Activated CD8-positive, alpha-beta memory T cell treated with anti-CD3 and anti-CD28 coated beads for 24 hours (primary cell): ENCODE measurements at places on chromosomes 1 and 21.

- DNase-seq = no peak
Measured at GRCh38 chr1:155196103-155196892, 11.4 kb downstream of the THBS3 start.

- DNase-seq = no peak
Measured at GRCh38 chr1:156055281-156056048, 883 bp downstream of the LAMTOR2 start.

- DNase-seq = peak; percentile 53
Measured at GRCh38 chr21:46080171-46081021, 17.5 kb upstream of the COL6A2 start.

GRCh38 chr21:42404539-42404938 is 837 bp downstream of the UBASH3A start:
- DNase-seq = peak; percentile 82

DNA sequence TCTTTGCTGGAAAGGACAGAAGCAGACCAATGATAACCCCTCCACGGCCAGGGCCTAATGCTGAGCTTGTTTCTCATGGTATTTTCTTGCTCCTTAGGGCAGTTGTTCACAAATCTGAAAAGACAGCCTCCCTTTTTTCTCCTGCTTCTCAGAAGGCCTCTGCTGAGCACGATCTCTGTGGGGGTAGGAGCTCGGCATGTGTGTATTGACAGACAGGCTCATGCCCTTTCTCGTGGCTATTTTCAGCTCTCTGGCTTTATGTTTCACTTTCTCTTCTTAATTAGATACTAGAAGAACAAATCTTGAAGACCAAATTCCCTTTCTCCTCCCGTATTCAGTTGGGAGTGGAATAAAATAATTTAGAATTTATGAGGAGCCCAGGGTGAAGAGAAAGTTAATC is 768 bp upstream of the RIIAD1 start:
- DNase-seq = no peak

DNA sequence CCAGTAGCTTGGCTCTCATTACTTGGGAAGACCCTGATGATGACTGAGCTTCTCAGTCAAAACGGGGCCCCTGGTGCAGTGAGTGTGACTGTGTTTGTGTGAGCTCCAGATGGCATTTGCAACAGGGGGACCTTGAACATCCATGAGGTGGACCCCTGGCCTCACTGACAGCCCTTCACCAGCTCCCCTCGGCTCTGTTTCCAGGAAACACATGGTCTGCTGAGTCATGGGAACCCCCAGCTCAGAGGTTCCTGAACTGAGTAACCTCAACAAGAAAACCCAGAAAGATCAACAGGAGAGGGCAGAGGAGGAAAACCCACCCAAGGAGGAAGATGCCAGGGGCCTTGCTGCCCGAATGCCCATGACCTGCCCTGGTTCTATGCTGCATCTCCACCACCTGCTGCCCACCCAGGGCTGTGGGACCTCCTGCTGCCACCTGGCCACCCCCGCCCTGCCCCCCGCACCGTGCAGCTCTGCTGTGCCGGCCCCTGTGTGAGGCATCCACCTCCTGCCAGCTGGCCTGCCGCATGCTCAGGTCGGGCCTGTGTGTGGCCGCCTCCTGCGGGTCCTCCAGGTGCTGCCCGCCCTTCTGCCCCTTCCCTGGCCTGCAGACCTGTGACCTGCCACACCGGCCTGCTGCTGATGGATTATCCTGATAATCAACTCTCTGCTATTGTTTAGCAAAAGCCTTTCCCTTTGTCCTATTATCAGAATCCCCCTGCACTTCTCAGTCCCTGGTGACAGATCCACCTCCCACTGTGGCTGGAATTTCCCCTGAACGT is 4.2 kb upstream of the KRTAP12-1 start:
- DNase-seq = peak; percentile 48

DNA sequence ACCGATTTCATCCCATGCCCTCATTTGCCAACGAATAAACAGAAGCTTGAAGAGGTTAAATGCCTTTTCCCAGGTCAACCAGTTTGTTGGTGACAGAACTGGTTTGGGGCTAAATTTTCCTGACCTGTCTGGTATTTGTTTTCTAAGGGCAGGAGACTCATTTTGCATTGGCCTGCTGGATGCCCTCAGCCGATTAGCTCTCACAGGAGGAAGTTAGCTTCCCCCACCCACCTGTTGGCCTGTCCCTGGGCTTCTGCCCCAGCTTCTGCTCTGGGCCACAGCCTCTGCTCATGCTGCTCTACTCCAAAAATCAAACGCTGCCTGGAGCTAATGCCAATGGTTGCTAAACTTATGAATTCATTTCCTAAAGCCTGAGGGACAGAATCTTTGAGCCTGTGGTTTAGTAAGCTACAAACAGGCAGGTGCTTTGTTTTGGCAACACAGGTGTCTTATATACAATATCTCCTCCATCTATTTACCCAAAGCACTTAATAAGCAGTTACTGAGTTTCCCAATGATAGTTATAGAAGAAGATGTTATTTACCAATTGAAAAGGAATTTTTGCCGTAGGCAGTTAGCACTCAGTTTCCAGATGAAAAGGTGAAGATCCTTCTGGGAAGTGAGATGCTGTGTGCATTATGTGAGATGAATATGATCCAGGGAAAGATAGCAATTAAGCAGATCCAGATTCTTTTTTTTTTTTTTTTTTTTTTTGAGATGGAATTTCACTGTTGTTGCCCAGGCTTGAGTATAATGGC is 82.3 kb downstream of the TM2D1 start:
- DNase-seq = no peak

DNA sequence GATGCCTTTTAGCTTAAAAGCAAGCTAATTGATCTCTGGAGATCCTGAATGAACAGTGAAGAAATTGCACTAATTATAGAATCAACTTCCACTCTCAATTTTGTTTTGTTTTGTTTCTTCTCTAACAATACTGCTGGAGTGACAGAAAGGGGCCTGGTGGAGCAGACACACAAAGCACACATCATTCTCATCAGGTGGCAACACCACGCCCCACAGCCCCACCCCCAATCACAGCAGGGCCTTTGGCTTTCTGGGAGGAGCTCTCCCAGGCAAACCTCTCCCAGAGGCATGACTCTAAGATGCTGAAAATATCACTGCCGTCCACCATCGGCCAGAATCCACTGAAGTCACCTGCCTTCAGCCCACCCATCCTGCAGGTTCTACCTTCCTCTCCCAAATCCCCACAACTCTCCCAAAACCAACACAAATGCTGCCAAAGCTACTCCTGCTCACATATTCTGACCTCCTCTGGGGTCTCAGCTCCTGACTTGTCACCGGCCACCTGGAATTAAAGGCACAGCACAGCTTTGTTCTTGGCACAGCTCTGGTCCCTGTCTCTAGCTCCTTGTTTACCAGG is 120.7 kb downstream of the GRIK3 start:
- peak; percentile 24 for DNase-seq

DNA sequence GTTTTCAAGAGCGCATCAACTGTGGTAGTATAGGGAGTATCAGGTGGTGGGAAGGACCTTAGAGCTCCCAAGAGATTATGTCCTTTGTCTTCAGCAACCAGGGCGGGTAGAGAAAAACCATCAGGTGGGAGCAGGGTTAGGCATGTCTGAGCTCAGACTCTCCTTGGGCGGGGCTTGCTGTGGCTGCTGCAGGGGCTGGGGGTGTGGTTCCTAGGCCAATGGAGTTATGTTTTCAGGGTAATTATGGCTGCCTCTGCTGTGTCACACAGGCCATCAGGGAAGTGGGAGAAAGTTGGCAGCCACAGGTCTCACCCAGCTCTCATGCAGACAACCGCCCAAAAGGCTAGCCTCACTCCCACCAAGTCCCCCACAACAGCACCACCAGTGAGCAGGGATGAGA is 74.9 kb downstream of the FCRL5 start:
- DNase-seq = no peak

DNA sequence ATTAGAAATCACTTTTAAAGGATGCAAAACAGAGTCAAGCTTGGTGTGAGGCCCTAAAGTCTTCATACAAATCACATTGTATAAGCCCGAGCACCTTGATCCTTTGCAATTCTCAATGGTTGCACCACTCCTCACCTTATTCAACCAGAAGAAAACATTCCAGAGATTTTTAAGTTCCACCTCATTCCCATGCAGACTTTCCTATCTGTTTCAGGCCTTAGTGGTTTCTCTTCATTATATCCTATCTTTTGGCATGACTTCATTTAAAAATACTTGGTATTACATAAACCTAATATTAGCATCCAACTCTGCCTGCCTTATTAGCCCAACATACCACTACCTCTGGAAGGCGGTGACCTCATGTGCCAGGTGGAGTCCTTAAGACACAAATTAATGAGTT is 9.3 kb upstream of the GREM2 start:
- DNase-seq = no peak

DNA sequence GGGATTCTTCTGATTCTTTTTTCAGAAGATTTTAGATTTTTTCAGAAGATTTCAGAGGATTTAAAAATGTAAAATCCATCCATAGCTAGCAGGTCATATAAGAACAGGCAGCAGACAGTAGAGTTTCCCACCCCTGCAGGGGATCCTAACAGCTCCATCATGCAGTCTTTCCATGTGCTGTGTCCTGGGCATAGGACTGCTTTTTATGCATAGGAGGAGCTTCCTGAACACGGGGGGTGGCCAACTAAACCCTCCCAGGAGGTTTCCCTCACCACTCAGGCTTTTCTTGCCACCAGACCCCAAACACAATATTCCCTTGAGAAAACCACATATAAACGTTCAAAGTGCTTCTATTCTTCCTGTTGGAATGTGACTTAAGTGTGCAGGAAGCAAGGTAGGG is 90.1 kb upstream of the TNR start:
- no peak for DNase-seq

DNA sequence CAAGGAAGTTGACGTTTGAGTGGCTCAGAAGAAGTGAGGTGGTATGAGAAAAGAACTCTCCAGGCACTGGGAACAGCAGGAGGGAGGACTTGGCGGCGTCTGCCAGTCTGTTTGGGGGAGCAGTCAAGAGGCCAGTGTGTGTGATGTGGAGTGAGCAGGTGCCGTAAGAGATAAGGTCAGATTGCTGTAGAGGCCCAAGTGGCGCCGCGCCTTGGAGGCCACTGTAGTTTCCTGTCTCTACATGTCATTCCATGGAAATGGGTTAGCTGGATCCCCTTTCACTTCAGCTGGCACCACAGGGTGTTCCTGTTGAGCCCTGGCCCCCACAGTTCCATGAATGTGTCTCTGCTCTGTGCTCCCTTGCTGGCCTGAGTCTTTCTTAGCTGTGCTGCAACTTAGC is 35.5 kb upstream of the PTPRF start:
- no peak for DNase-seq

GRCh38 chr1:96872757-96873156 is 151.2 kb downstream of the PTBP2 start:
- DNase-seq = no peak

GRCh38 chr1:178665579-178665978 is 59.5 kb upstream of the RALGPS2 start:
- DNase-seq = no peak

DNA sequence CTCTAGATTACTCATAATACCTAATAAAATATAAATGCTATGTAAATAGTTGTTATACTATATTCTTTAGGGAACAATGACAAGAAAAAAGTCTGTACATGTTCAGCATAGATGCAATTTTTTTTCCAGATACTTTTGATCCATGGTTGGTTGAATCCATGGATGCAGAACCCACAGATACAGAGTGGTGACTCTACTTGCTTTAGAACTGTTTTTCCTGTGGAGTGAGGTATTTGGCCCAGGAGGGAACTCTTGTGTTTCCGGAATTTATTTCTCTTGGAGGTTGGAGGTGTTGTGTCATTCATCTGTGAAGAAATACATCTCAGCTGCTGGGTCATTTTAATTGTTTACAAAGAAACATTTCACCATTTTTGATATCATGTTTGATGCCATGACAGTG is 28.7 kb downstream of the TMEM200B start:
- no peak for DNase-seq

- DNase-seq = no peak
Measured at GRCh38 chr1:195866781-195867222, 741.4 kb downstream of the KCNT2 start.

DNA sequence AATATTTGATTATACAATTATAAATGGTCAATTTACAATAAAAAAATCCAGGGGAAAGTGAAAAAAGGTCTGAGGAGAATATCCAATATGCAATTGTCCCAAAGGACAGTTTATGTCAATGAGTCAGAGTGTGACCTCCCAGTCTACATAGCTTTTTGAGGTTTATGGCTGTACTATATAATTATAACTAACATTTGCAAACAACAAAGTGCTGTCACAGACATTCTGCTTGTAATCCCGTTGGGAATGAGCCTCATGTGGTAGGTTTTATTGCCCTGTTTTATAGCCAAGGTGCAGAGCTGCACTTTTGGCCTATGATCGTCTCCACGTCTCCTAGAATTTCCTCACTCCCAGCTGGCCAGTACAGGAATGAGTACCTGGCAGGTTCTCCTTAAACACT is 103.8 kb downstream of the ADSS2 start:
- DNase-seq = no peak

DNA sequence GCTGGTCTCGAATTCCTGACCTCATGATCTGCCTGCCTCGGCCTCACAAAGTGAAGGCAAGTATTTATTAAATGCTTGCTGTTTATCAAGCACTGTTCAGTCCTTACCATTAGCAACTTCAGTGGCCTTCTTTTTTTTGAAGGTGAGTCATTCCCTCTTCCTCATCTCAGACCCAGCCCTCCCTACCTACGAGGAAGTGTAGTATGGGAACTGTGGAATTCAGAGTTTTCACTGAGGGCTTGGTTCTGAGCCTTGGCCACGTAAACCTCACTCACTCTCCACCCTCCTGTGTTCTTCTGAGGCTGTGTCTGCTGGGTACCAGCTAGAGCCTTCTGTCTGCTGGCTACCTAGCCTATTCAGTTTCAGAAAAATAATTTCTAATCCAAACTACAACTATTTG is 218.3 kb upstream of the SGIP1 start:
- no peak for DNase-seq

DNA sequence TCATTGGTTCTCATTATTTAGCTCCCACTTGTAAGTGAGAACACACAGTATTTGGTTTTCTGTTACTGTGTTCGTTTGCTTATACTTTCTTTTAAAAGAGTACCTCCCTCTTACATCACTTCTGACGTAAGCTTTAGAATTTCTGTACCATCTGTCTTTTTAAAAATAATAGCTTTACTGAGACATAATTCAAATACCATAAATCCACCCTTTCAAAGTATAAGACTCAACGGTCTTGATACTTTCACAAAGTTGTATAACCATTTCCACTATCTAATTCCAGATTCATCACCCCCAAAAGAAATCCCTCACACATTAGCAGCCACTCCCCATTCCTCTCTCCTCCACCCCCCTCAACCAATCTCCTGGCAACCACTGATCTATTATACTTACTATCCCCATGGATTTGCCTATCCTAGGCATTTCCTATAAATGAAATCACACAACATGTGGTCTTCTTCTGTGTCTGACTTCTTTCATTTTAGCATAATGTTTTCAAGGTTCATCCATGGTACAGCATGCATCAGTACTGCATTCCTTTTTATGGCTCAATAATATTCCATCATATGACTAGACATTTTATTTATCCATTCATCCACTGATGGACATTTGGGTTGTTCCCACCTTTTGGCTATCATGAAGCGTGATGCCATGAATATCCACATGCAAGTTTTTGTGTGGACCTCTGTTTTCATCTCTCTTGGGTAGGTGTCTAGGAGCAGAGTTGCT is 104.7 kb downstream of the HLCS start:
- no peak for DNase-seq

- DNase-seq = peak; percentile 89
Measured at GRCh38 chr1:234963180-234963903, 165.3 kb downstream of the TOMM20 start.

- DNase-seq = no peak
Measured at GRCh38 chr1:71796006-71796405, 486.3 kb downstream of the NEGR1 start.

GRCh38 chr1:44237721-44238457 is 24.6 kb downstream of the DMAP1 start:
- DNase-seq = peak; percentile 72
